Left renal cortex interstitium (tissue), 4 donors: ENCODE measurements at places on chromosomes 3 and 15.

DNA sequence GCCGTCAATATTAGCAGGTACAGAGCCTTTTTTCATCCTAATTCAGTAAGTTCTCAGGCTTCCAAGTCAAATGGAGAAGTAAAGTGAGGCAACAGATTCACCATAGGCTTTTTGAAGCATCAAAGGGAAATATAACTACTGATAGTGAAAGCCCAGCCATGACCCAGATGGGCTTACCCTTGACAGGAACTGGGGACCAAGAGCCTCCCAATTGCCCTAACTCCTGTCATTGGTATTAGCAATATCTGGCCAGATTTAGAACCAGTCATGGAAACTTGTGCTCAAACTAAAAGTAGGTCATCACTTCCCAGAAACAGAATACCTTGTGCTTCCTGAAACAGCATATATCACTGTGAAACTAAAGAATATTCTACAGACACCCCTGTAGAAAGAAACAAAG lies 33.0 kb downstream of the NME9 start:
- DNase-seq = no peak

DNA sequence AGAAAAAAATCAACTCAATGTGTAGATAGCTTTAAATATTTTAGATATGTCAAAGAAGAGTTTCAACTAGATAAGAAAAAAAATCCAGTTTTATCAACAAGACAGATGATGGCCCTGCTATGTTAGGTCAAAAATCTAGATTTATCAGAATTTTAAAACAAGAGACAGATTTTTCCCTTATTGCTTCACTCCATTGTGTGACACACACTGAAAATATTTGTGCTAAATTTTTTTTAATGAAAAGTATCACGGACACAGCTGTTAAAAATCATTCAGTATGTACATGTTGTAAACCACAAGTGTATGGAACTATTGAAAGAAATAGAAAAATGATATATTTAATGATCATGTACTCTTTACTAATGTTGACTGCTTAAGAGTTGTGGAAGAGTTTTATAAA lies 43.6 kb downstream of the FOXB1 start:
- no peak for DNase-seq

DNA sequence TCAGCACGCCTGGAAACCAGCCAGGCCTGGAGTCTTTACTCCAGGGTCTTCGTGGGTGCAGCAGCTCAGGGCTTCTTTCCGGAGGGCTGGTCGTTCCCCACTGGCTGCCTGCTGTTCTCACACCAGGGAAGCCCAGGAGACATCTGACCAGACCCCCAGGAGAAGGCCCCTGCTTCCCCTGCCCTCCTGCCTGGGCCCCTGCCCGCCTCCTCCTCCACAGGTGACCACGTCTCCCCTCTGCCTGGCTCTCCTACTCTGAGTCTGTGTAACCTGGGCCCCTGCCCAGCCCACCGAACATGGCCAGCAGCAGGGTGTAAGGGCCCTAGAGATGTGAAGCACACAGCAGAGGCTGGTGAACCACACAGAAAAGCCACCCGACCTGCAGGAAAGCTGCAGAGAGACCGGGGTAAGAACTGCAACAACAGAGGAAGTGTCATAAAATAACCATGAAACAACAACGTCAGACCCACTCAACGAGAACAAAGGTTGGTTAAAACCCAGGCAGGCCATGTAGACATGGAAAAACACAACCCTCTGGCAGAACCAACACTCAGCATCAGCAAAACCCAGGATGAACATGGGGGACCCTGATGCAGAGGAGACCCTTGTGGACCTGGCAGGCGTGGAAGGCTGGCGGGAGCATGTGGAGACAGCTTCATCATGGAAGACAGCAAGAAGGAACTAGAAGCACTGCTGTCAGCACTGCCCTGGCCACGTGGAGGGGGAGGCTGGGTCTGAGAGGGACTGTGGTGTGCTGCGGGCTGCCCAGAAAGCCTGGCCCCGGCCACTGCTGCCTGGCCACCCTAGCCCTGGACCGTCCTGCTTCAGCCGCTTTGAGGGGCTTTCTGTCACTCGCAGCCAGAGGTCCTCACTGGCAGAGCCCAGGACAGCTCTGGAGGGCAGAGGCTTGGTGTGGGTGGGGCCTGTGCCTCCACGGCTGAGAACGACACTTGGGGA lies 20.4 kb downstream of the UROC1 start:
- no peak for DNase-seq

- DNase-seq = no peak
Observed at GRCh38 chr15:39549912-39550311, 31.0 kb upstream of the THBS1 start.

DNA sequence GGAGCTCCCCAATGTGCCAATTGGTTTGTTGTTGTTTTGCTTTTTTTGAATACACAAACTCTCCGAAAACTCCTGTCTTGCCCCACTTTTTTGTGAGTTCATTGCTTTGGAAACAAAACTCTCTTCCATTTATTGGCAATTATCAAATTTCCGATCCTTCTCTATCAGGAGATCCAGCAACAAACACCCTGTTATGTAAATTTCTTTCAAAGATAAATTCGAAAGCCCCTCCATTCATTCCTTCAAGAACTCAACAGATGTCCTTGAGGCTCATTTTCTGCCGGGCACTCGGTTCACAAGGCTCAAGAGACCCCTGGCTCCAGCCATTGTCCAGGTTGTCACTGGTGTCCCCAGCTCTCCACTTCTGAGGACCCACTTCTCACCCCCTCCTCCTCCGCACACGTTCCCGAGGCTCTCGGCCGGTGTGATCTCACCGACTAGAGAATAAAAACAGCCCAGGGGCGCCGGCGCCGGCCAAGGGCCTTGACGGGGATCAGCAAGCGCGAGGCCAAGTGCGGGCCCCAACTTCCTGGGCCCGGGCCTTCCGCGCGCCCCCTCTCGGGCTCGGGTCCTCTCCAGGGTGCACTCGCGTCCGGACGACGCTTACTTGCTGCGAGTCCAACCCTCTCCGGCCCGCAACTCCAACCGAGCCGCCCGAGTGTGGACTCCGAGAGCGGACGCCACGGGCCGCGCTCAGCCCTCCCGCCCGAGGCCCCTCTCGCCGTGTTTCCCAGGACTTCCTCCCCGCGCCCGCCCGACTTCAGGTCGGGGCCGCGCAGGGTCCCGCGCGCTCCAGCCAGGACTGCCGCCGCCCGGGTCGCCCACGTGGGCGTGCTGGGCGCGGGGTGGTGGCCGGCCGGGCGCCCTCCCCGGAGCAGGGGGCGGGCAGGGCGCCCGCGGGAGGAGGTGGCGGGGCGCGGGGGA lies 533 bp upstream of the SMAD3 start:
- peak; percentile 65 for DNase-seq

DNA sequence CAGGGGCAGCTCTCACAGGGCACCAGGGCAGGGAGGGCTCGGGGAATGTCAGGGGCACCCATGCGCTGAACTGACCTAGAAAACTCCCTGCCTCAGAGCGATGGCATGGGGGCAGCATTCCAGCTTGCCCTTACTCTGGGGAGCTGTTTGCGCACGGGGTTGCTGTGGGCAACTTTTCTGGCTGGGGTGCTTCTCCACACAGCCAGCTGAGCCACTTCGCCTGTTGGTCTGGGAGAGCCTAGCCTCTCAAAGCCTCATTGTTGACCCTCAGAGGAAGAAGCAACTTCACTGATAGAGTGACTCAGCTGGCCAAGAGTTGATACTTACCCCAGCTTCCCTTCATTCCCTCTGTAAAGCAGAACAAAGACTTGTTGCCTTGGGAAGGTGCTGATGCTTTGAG lies 42.6 kb upstream of the MRPS22 start:
- no peak for DNase-seq

GRCh38 chr3:45552031-45552793 lies 42.3 kb upstream of the LIMD1 start:
- DNase-seq = no peak

DNA sequence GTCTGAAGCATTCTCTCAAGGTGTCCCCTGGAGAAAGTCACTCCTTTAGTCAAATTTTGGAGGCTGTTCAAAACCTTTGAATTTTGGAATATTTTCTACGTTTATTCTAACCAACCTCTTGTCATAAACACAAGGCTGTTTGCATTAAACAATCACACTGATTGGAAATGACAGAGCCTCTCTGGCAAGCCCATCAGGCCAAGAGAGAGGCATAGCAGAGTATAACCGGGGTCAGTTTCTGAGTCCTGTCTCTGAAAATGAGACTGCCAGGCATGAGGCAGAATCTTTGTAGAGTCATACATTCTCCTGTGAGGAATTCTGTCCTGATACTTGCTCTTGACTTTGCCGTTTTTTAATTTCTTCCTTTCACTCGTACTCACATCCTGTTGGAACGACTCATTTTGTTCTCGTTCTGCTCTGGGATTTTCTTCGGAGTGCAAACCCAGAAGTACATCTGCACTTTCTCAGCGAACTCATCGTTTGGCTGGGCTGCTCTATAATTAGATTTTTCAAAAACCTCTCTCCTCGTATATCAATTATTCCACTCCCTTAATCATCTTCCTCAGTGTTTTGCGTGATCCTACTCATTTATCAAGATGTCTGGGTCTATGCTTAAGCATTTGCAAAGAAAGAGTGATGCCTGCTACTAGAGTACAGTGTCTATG lies 114.2 kb downstream of the AGBL1 start:
- no peak for DNase-seq

GRCh38 chr3:168186293-168186983 lies 90.7 kb upstream of the GOLIM4 start:
- no peak for DNase-seq

DNA sequence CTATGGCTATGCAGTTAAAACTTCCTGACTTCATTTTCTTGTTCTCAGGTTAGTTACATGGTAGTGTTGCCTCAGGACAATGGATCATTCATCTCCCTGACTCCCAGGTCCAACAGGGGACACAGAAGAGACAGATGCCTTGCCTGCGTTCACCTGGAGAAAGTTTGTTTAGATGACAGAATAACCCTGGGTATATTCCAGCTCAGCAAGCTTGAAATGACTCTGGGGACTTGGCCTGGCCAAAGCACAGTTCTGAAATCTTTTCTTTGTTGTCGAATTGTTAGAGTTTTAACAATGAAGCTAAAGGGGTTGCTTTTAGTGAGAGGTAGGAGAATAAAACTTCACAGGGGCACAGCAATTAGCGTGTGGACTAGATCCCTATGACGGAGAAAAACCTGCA lies 206.1 kb downstream of the PDZRN3 start:
- no peak for DNase-seq

DNA sequence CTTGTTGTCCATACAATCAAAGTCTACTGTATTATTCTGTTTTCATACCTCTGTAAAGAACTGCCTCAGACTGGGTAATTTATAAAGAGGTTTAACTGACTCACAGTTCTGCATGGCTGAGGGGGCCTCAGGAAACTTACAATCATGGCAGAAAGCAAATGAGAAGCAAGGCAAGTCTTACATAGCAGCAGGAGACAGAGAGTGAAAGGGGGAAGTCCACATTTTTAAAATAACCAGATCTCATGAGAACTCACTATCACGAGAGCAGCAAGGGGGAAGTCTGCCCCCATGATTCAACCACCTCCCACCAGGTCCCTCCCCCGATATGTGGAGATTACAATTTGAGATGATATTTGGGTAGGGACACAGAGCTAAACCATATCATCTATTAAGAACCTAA lies 724.6 kb upstream of the CBLB start:
- DNase-seq = no peak

- no peak for DNase-seq
Observed at GRCh38 chr3:126125341-126125740, 41.4 kb upstream of the SLC41A3 start.

- DNase-seq = no peak
Observed at GRCh38 chr3:41932464-41932863, 29.4 kb downstream of the ULK4 start.

GRCh38 chr15:96187341-96188305 lies 142.9 kb upstream of the NR2F2 start:
- no peak for DNase-seq

- no peak for DNase-seq
Observed at GRCh38 chr3:155188031-155188430, 105.5 kb downstream of the STRIT1 start.

GRCh38 chr15:40870716-40871115 lies 3.3 kb downstream of the RHOV start:
- no peak for DNase-seq

- DNase-seq = no peak
Observed at GRCh38 chr3:127156338-127157050, 36.4 kb upstream of the PRR23E start.

- no peak for DNase-seq
Observed at GRCh38 chr3:140521751-140522445, 156.0 kb upstream of the TRIM42 start.

DNA sequence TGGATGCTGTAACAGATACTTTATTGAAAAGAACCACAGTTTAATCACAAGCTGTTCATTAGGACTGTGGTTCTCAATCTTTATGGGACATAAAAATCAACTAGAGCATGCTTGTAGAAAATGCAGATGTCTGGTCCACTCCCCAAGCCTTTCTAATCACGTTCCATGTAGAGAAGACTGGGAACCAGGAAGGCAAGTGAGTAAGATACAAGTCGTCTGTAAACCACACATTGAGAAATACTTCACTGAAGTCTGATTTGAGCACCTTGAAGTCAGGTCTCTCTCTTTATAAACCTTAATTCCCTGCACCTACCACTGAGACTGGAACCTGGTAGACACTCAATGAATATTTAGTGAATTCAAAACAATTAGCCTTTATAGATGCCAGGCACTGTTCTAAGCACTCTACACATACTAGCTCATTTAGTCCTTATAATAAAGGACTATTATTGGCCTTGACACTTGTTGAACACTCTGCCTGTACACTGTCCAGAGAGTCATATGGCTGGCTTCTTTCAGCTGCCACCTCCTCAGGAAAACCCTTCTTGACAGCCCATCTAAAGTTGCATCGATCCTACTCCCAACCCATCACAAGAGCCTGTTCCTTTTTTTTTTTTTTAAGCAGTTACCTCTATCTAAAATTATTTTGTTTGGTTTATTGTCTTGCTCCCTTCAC lies 59.0 kb upstream of the CMSS1 start:
- DNase-seq = no peak

DNA sequence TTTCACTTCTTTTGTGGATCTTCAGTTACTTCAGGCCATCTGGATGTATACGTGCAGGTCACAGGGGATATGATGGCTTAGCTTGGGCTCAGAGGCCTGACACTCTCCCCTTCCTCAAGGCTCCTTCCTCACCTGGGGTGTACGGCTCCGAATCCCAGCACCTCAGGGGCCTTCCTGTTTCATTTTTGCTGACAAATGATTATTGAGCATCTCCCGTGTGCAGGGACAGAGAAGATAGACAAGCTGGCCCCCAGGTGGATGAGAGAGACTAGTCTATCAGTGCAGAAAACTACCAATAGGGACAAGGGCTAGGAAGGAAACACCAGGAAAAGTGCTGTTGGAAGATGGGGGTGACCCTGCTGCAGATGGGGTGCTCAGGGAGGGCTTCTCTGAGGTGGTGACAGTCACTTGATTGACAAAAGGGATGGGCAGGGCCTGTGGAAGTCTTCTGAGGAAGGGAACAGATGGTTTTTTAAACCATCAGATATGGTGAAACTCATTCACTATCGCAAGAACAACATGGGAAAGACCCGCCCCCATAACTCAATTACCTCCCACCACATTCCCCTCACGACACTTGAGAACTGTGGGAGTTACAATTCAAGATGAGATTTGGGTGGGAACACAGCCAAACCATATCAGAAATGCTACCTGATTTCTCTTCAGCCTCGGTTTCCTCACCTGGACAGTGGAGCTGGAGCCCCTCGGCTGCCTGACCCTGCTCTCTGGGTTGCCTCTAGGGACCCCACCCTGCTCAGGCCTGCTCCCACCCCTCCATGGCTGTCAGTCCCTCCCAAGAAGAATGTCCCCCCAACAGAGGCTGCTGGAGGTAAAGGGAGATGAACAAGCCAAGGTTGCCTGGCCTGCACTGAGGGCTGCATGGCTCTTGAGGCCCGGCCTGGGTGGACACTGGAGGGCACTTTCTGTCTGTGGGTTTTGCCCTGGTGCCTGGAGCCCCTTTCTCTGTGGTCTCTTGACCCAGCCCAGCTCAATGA lies 37.2 kb upstream of the ACAD9 start:
- no peak for DNase-seq

- DNase-seq = no peak
Observed at GRCh38 chr3:150414959-150415358, 6.9 kb downstream of the TSC22D2 start.
